ENCODE measurements at places on chromosomes 7 and 10.

DNA sequence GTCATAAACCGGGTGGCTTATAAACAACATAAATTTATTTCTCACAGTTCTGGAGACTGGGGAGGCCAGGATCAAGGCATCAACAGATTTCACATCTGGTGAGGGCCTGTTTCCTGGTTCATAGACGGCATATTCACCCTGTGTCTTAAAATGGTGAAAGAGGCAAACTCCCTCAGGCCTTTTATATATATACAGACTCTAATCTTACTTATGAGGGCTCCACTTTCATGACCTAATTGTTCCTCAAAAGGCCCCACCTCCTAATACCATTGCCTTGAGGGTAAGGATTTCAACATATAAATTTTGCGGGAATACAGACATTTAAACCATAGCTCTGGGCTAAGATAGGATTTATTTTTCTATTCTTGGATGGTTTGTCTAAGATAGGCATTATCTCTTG, 187.2 kb downstream of the PPP1R3A start:
- DNase-seq = no peak

GRCh38 chr10:84493361-84493760, 165.0 kb downstream of the CCSER2 start:
- DNase-seq = no peak

GRCh38 chr7:32221056-32221455, 150.8 kb upstream of the PDE1C start:
- no peak for DNase-seq

GRCh38 chr10:14456870-14457266, 126.1 kb upstream of the FRMD4A start:
- no peak for DNase-seq

DNA sequence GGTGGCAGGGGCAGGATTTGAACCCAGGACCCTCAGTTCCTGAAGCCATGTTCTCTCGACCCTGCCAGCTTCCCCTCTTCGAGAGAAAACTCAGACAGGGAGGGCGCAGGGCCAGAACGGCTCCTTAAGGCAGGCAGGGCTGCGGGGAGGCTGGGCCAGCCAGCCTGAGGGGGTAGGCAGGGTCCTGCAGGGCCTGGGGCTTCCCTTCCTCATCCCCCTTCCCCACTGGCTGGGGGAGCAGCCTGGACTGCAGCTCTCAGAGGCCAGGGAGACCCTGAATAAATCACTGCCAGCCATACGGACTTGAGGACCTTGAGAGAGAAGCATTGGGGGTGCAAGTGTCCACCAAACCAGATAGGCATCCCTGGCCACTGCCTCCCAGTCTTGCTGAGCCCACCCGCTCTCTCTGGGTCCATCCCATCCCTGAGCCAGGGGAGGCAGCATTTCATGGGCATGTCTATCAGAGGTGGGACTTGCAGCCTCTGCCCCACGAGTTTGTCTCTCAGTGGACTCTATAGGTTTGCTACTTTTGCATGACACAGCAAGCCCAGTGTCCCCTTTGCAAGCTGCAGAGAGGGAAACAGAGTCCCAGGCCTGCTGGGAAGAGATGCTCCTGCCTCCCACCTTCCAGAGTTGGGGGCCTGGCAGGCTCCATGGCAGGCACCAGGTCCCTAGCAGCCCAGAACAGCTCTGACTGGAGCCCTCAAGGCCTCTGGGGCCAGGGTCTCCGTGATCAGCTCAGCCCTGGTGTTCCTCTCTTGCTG, 70.9 kb downstream of the MYL10 start:
- DNase-seq = no peak

DNA sequence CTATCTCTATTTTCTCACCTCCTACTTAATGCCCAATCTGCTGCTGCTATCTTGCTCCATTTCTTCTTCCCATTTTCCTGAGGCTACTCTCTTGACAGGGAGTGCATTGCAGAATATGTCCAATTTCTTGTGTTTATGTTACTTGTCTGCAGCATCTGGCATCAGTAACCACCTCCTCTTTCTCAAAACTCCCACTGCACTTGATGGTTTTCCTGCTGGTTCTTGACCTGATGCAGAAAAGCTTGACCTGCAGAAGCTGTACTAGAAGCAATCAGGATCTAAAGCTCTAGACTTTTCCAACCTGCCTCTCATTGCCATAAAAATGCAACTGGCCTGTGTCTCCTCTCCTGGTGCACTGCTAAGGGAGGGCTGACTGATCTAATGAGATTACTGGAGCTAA, 287.8 kb downstream of the ZEB1 start:
- no peak for DNase-seq

- no peak for DNase-seq
Measured at GRCh38 chr7:122675011-122675410, 23.9 kb downstream of the RNF133 start.

- peak; percentile 71 for DNase-seq
Measured at GRCh38 chr10:48612236-48612943, 7.5 kb upstream of the ARHGAP22 start.

DNA sequence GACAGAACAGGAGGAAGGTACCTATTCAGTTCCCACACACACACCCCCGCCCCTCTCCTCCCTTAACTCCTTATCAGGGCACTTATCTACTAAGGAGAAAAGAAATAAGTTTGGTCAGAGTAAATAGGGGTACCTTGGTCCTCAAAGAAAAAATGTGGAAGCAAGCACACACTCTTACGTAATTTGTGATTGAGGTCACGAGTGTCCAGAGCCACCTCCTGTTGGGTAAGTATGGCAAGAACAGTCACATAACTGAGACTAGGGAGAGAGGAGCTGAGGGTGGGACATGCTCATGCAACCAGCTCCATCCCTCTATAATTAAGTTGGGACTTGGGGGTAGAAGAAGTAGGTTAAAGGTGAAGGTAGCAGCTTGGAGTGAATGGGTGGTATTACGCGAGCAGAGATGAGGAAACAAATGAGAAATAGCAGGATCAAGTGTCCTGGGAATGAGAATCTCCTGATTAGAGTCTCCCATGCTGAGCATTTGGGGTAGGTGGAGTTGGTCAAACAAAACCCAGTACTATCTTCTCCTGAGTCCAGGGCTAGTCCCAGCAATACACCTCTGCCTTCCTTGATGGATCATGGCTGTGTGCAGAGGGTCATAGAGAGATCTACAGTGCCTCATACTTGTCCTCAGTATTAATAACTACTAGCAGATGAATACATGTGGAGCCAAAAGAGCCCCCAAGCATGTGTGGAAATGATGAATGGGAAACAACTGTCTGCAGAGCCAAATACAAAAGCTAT, 77.1 kb downstream of the GSAP start:
- no peak for DNase-seq

- peak; percentile 52 for DNase-seq
Measured at GRCh38 chr10:43204042-43204942, 62.6 kb downstream of the RASGEF1A start.

GRCh38 chr7:105656922-105657521, 75.7 kb upstream of the EFCAB10 start:
- DNase-seq = peak; percentile 46

DNA sequence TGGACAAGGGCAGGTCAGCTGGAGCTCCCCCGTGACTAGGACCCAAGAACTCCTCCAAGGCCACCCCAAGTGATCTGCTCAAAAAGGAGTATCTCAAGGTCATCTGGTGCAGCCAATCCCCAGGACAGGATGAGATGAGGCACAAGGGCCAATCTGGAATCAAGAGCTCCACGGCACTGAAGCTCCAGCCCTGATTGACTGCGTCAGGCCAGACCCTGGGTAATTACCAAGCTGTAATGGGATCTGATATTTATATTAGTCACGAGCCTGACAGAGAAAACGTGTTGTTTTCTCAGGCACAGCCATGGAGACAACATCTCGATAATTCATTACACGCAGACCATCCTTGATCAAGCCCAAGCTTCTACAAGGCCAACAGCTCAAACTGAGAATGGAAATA, 4.2 kb downstream of the KCNMA1 start:
- no peak for DNase-seq

DNA sequence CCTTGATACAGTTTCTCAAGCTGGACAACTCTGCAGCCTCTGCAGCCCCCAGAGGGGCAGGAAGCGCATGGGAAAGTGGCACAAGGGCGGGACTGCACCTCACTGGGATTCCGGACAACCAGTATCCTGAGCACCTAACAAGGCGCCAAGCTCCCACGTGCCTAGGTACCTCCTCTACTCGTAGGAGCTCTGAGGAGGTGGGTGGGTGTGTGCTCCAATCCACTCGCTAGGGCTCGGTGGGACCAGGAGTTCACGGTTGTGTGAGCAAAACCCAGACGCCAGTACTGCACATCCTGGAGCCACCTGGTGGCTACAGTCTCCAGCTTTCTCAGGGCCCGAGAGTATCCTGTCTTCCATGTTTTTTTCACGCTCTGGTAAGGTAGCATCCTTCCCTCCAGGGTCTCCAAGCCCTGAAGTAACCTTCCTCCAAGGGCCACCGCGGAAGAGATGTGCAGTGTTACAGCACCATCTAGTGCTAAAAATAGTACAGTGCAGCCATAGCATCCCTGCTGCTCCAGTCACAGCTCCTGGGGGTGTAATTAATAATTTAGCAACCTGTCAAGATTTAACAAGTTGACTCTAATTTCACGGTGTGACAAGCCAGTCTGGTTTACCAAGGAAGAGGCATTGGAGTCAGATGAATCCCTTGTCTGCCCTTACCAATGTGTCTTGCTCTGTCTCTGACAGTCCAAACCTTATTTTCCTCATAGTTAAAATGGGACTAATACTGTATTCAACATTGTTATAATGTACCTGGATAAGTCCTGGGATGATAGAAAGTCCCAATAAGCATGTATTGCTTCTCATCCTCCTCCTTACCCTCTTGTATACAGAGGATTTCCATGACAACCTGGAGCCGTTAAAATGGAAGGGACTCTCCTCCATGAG, 70.4 kb downstream of the HERPUD2 start:
- DNase-seq = peak; percentile 58

DNA sequence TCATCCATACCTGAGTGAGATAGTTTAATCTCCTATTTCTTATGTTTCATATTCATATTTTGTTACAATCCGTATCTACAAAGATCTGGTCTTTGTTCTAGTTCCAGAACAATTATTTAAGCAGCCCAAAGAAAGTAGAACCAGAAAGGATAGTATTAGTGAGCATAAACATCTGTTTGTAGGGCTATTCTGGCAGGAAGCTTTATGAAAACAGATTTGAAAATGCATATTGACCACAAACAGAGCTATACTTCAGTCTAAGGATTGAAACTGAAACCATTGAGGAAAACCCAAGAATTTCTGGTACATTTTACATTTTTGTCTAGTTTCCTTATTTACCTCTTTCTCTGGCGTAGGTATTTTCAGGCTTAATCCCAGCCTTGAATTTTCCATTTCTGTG, 28.1 kb downstream of the LRGUK start:
- no peak for DNase-seq

- DNase-seq = no peak
Measured at GRCh38 chr7:115299397-115300037, 377.6 kb downstream of the MDFIC start.

- peak; percentile 74 for DNase-seq
Measured at GRCh38 chr10:134247-135131, 766 bp upstream of the ZMYND11 start.

DNA sequence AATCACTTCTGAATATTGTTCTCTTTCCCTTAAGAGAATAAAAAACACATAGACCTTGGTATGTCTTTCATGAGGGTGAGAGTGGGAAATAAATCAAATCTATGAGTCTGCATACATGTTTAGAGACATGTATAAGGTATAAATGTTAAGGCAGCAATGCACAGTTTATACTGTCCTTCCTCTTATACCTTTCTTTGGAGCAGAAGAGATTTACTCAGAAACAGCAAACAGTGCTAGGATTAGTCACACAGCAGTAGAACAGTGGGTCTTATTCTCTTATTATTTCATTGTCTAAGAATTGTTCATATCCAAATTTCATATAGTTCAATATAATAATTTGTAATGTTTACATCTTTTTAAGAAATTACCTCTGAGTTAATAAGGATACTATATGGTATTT, 126.7 kb upstream of the TMEM196 start:
- no peak for DNase-seq

GRCh38 chr7:157708919-157709295, 372.1 kb downstream of the DNAJB6 start:
- DNase-seq = peak; percentile 57

DNA sequence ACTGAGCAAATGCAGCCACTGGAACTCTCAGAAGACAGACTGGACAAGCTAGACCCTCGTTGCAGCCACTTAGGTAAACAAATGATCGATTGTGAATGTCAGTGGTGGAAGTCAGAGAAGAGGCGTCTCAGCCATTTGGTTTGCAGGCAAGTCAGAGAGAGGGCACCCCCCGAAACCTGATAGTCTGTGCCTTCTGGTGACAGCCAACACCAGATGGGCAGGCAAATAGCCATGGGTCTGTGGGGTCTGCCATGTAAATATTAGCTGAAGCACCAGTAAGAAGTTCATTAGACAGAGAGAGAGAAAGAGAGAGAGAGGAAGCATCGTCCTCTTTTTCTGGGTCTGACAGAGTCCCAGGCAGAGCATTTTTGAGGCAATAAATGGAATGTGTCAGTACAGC, 5.4 kb downstream of the PPP1R17 start:
- DNase-seq = no peak

DNA sequence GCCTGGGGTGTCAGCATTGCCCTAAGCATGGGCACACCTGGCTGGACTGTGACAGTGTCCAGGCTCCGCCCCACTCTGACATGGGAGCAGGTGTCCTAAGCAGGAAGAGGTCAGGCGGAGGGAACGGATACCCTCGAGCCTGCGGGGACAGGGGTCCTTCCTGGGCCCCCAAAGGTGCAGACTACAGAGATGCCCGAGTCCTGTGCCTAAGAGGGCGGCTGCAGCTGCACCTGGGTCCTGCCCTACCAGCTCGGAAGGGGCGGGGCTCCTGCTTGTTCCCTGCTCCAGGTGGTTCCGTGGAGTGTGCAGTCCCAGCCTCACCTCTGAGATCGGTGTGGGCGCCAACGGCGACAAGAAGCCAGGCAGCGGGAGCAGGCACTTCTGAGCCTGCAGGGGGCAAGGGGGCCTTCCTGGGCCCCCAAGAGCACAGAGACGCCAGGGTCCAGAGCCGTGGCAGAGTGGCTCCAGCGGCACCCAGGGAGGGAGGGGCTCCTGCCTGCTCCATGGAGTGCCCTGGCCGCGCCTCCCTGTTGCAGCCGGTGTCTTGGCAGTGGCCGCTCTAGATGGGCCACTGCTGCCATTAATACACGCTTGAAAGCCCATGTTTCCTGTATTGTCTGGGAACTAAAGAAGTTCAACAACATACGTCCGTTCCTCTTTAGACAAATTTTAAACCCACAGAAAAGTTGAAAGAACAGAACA, 64.5 kb upstream of the CACNA2D1 start:
- DNase-seq = peak; percentile 97

DNA sequence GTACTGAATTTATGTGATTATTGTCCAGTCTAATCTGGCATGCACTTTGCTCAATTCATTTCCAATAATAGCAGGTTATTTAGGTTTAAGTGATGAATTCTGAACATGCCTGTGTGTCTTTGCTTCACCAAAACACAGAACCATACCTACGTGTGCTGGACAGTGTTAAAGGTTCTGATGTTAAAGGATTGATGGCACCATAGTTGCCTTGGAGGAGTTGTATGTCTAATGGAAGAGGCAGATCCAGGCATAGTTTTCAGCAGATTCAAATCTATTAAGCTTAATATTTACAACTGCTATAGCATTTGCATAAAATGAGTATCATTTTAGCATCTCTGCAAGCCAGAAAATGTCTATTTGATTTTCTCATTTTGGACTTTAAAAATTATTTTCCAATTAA, 28.0 kb upstream of the UMAD1 start:
- DNase-seq = no peak

Measured in NCI-H146 (cell line).